ENCODE measurements at places on chromosomes 4 and X.

DNA sequence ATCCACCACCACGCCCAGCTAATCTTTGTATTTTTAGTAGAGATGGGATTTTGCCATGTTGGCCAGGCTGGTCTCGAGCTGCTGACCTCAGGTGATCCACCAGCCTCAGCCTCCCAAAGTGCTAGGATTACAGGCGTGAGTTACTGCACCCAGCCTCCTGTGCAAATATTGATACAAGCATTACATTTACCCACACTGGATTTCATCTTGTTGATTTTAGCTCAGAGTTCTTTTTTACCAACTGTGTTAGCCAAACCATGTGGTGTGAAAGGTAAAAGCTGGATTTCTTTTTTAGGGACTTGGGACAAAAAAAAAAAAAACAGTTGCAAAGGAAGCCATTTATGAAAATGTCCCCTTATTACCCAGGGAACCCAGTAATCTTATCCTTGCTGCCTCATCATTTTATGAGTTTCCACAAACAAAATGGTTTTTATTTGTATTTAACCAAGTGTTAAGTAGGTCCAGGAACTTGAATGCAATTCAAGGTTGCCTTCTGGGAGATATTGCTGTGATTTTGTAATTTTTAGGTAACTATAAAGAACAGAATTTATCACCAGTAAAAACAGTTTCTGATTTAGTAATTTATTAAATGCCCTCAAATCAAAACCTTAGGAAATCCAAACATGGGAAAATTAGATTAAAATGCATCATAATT lies 202.5 kb downstream of the PALLD start:
- no peak for DNase-seq

DNA sequence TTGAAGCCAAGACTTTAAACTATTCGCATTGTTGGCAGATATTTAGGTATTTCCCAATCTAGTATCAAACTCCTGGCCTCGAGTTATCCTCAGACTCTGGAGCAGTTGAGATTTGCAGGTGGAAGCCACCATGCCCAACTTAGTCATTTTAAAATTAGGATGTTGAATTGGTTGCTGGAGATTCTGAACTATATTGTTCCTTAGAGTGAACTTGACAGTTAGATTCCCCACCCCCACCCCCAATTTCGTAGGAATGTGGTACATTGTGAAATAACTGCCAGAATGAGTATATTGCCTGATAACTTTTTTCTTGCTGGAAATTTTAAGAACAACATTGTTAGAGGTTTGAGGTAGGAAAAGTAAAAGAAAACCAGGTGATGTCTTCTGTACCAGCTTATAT lies 2.3 kb downstream of the NOCT start:
- no peak for DNase-seq

DNA sequence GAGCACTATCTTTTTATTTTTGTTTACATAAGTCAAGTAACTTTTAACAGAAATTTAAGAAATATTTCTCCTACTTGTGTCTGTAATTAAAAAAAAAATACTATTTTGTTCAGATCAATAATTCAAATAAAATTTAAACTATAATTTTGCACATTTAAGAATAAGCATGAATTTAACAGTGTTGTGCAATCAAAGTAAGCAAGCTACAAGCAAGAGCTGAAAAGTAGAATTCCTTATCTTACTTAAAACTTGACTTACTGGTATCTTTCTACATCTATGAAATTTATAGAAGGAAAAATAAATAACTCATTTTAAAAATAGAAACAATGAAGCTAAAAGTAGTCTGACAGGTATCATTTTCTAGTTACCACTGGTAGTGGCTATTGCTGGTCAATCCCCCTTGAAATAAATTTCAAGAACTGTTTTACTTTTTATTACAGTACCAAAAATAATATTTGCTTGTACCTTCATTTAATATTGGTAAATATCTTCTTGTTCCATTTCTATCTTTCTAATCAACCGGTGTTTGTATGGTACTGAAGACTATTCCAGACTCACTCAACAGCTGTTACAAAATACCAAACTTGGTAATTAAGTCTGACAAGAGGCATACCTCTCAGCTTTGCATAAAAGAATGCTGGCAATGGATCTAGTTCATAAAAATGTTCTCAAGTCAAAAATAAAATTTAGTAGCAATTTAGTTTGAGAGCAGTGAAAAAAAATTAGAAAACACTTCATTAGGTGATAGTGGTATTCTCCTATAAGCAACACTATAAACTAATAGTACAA lies 62.2 kb downstream of the NOCT start:
- no peak for DNase-seq

DNA sequence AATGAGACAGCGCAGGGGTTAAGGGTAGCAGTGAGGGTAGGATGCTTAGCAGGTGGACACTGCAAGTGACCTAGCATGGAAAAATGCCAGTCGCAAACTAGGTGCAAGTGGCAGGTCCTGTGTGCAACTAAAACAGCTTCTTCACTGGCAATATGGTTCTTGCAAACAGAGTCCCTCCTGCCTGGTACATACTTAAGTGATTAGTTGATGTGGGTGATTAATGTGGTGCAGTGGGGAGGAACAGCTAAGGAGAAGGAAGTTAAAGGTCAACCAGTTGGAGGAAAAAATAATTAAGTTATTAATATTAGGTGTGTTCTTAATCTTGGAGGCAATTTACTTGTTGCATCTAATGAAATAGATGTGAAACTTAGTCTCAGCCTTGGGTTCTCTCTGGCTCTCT lies 121.6 kb upstream of the IGFBP7 start:
- no peak for DNase-seq

DNA sequence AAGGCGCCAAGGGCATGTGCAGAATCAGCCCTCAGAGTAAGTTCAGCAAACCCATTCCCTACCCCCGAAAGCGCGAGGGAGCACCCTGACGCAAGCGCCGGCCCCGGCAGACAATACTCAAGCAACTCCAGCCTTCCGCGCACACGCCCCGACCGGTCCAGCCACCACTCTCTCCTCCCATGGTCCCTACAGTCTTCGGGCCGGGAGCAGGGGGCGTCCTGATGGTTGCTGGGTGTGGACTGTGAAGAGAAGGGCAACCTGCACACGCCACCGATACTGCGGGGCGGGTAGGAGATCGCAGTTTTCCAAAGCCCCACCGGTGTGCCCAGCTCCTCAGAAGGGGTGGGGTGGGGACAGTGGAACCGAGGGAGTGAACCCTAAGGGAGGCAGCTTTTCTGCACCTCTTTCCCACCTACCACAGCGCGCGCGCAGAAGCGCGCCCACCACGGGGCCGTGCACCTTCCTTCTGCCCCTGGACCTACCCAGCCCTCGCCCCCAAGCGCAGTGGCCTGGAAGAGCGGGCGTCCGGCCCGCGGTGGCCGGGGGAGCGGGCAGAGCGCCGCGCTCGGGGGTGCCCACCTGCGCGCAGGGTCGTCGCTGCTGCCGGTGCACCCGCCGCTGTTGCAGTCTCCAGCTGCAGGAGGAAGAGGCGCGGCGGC lies 650.2 kb upstream of the DIPK2B start:
- DNase-seq = no peak

- DNase-seq = no peak
Observed at GRCh38 chr4:47368211-47368610, 95.3 kb downstream of the COMMD8 start.

GRCh38 chr4:184420881-184421416 lies 53.4 kb downstream of the IRF2 start:
- no peak for DNase-seq

DNA sequence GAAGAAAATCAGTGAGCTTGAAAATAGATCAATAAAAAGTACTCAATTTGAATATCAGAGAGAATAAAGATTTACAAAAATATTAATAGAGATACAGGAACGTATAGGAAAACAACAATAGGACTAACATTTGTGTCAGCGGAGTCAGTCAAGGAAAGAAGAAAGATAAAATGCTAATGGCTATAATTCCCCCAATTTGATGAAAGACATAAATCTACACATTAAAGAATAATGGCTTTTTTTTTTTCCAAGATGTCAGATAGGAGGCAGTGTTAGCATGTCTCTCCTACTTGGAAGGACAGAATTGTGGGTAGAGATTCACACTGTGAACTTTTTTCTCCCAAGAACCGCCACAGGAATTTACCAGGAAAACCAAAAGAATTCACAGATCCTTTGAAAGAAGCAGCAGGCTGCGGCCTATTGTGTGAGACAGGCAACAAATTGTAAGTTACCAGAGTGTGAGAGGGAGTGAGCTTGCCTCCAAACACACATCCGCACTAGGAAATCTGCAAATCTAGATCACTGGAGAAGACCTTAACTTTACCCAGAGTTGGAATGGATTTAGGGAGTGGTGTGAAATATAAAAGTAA lies 249.9 kb downstream of the PRDM5 start:
- no peak for DNase-seq

DNA sequence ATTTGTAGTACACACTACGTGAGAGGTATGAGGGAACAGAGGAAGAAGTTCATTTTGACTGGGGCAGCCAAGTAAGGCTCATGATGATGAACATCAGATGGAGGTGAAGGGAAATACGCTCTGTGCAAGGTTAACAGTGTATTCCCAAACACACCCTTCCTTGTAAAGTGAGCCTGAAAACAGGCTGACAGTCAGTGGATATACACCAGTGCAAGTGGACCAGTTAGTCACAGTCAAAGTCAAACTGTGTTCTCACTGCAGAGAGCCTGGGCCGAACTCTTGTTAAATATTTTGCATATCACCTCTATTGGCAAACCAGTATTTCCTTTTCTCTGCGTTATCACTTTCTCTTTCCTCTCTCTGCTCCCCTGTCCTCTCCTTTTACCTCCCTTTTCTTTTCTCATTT lies 23.4 kb upstream of the RHOH start:
- no peak for DNase-seq

DNA sequence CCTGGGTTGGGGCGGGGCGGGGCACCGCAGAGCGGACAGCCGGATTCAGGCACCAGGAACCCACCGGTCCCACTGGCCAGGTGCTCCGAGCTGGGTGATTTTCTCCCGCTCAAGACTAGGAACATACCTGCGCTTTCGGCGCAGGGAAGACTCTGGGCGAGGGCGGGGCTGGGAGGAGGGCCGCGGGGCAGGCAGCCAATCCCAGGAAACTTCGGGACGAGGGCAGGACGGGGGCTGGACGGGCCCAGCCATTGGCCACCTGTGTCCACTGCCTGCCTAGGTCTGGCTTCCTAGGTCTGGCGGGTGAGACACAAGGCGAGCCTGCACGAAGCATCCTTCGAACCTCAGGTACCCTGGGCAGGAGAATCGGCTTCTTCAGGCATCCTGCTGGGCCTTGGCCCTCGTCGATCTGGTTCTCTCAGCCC lies 274 bp upstream of the ERVMER34-1 start:
- no peak for DNase-seq

DNA sequence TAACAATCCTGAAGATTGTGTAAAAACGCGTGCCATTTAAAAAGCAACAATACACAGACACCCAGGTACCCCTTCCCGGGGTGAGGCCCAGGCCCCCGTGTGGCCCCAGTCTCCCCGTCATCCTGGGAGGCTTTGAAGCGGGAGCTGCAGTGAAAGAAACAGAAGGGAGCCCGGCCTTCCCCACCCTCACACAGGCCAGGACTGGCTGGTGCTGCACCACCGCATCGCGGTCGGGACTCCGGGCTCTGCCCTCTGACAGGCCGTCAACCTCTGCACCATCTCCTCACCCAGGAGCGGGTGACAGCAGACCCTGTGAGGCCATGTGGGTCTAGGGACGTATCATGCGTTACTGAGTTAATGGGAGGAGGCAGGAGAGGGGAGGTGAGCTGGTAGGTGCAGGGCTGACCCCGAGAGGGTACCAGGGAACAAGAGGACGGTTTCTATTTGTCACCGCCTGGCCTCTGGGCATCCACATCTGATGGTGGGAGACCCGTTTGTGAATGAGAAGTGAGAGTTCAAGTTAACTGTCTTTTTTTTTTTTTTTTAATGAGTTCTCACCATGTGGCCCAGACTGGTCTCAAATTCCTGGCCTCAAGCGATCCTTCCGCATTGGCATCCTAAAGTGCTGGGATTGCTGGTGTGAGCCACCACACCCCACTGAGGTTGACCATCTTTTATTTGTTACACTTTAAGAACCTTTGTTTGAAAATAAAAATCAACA lies 27.3 kb downstream of the PIGG start:
- DNase-seq = no peak

GRCh38 chrX:154020536-154021115 lies 924 bp upstream of the IRAK1 start:
- DNase-seq = no peak

GRCh38 chr4:12186526-12186925 lies 757.8 kb upstream of the HS3ST1 start:
- no peak for DNase-seq

DNA sequence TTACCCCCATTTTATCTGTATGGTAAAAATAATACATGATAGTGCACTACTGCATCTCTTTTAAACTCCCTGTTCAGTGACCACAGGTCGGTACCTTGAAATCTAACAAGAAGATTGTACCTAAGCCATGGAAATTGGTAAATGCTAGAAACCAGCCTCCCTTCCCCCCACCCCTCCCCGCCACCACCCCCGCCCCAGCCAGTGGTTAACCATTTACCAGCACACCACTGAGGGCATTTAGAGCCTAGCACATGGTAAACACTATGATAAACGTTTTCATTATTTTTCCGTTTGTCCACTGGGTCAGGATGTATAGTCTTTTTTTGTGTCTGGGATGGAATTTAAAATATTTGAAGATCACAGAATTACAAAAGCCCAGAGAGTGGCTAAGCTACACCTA lies 703 bp upstream of the FTSJ1 start:
- DNase-seq = no peak

DNA sequence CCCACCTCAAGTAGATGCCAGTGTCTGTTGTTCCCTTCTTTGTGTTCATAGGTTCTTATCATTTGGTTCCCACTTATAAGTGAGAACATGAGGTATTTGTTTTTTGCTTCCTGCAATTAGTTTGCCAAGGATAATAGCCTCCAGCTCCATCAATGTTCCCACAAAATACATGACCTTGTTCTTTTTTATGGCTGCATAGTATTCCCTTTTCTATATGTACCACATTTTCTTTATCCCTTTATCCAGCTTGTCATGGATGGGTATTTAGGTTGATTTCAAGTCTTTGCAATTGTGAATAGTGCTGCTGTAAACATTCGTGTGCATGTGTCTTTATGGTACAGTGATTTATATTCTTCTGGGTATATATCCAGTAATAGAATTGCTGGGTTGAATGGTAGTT lies 138.4 kb downstream of the GLRA3 start:
- DNase-seq = no peak

DNA sequence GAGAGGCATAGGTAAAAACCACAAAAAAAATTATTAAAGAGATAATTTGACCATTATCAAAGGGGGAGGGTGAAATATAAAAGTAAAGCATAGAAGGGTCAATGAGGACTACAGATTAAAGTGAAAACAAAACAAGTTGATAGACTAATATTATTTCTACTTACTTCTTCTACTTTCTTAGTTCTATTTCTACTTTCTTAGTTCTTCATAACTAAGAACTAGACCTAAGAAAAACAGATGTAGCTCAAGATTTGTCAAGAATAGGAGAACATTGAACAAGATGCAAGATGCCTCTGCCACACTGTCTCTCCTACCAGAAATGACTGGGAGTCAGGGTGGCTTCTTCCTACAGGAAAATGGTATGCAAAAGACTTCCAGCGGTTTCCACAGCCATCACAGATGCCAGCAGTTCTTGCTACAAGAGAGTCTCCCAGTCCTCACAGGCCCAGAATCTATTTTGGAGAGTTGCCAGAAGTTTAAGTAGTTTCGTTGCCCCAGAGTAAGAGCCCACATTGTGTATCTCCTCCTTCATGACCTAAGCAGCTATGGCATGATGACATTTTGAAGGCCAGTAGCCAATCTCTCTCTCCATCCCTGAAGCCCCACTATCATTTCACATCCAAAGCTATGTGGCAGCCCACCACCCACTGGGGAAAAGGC lies 42.9 kb upstream of the DDX60 start:
- DNase-seq = no peak

GRCh38 chrX:15761564-15762191 lies 23.6 kb downstream of the CA5B start:
- no peak for DNase-seq

GRCh38 chr4:65508168-65508567 lies 162.1 kb downstream of the EPHA5 start:
- DNase-seq = no peak
